ENCODE measurements at places on chromosomes 1 and 21. TPM values are rescaled to one million over a fixed set of nuclear protein-coding genes. Genes with fewer than 3 reads are reported as not detected.

FMN2 gene
- total RNA-seq: 0.43 TPM

LCE1C gene
- not detected for total RNA-seq

OMA1 gene
- 16.1 TPM for total RNA-seq

KRTAP12-2 gene
- total RNA-seq: not detected

TSPAN1 gene
- total RNA-seq: 71.6 TPM

SLC27A3 gene
- total RNA-seq: 5.1 TPM

Measured in epithelial cell of proximal tubule (primary cell).